ENCODE measurements at places on chromosomes 12 and 14.

GRCh38 chr14:49928015-49928414 is 35.1 kb downstream of the ARF6 start:
- no peak for DNase-seq

DNA sequence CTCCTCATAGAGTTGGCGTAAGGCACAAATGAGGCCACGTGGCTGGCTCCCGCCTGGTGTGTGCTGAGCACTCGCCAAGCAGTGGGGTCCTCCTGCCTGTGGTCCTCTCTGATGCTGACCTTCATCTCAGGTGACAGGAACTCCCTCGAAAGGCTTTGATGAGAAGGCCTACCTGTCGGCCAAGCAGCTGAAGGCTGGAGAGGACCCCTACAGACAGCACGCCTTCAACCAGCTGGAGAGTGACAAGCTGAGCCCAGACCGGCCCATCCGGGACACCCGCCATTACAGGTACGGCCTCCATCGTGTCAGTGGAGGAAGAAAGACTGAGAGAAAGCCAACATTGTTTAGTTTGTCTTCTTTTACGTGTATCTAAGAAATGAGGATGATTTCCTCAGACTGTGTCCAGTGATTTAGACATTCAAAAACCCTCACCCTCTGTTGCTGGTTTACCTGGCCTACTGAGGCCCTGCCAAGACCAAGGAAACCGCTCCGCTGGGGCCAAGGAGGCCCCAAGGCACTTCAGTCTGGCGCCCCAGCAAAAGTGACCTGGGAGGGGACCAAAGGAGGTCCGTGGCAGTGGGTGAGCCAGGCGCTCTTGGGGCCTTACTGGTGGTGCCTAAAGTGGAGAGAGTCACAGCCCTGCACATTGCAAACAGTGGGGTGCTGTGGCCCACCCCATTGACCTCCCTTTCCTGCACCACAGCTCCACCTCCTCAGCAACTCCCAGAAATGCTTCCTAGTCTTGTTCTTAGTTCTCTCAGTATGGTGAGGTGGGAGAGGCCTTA is 60.8 kb downstream of the GALNT16 start:
- DNase-seq = no peak

DNA sequence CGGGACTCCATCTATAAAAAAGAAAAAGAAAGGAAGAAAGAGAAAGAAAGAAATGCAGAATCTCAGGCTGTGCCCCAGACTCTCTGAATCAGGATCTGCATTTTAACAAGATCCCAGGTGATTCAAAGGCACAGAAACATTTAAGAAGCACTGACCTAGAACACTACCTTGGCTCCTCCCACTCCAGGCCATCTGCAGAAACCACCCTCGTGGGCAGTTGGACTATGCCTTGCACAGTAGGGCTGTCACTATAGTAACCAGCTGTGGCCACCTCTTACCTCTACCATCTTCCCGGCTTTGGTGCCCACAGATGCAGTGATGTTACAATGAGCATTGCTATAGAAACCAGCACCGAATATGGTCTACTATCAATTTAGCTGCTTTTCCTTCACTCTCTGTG is 110.9 kb upstream of the PWP1 start:
- no peak for DNase-seq

- DNase-seq = no peak
These were observed 156.6 kb downstream of the METTL25 start for GRCh38 chr12:82514880-82515279.

GRCh38 chr12:59803735-59804134 is 207.9 kb downstream of the SLC16A7 start:
- no peak for DNase-seq

DNA sequence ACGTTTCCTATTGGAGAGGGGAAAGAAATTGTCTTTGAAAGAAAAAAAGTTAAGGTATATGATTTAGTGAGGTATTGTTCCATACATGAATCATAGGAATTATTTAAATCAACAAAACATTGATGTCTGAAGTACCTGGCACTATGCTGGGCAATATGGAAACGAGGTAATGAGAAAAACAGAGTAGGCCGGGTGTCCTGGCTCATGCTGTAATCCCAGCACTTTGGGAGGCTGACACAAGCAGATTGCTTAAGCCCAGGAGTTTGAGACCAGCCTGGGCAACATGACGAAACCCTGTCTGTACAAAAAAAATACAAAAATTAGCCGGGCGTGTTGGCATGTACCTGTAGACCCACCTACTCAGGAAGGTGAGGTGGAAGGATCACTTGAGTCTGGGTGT is 45.9 kb downstream of the AEBP2 start:
- no peak for DNase-seq

- no peak for DNase-seq
These were observed 10.5 kb upstream of the PLBD2 start for GRCh38 chr12:113347892-113348291.

DNA sequence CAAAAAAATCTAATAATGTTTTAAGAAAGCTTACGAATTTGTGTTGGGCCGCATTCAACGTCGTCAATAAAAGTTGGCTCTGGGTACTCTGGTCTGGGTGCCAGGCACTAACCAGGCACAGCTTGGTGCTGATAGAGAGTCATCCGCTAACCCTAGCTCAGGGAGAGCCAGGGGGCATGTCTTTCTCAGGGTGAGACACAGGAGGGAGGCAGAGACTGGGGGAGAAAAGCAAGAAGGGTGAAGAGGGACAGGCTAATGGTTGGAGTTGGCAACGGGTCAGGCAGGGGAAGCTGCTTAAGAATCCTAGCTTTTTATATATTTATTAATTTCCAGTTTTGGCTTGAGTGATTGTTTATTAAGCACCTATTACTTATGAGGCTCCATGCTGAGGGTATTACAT is 105.0 kb downstream of the CMKLR1 start:
- DNase-seq = no peak

GRCh38 chr12:45381351-45381750 is 165.5 kb downstream of the ANO6 start:
- no peak for DNase-seq

DNA sequence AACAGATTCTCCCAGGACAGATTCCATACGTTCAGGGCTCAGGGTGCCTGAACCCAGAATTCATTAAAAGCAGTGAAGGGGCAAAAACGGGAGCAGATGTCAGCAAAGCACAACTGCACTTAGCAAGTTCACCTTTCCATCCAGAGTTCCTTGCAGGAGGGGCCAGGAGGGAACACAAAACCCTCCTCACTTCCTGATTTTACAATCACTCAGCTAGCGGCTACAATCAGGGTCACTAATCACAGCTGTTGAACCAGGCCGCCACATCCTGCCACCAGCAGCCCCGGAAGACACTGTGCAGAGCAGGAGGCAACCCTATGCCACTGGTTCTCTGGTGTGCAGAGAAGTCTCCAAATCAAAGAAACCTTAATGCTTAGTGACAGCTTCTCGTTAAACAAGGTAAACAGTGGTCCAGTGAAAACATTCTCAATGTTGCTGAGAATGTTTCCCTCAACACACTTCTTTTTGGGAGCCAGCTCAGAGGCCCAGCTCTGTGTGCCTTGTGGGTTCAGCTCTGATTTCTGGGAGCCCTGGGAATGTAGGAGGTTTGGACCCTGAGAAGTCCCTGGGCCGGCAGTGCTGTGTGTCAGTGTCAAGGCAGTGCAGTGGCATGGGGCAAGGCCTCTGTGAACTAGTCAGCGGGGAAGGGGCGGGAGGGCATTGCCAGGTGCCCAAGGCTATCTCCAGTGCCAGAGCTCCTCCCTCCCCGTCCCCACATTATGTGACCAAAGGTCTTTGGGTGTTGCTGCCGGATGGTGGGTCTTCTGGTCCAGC is 54.5 kb downstream of the VCPKMT start:
- no peak for DNase-seq

DNA sequence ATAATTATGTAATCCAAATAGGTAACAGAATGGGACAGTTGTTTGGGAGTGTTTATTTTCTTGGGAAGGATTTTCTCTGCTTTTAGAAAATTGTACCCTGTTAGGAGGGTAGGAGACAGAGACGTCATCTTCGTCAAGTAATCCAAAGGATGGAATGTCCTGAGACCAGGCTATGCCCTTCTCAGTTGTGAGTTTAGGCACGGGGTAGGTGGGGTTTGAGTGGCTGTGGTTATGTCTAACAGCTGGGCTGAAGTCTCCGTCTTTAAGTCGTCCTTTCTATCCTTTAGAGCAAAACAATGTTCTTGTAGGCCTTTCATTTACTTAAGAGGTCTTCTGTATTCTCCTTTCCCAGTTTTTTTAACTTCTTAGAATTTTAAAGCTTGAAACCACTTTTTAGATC is 5.7 kb downstream of the SOCS2 start:
- no peak for DNase-seq

GRCh38 chr14:65471038-65471878 is 58.7 kb downstream of the FUT8 start:
- DNase-seq = no peak

GRCh38 chr14:65237941-65238340 is 135.6 kb upstream of the MAX start:
- no peak for DNase-seq

DNA sequence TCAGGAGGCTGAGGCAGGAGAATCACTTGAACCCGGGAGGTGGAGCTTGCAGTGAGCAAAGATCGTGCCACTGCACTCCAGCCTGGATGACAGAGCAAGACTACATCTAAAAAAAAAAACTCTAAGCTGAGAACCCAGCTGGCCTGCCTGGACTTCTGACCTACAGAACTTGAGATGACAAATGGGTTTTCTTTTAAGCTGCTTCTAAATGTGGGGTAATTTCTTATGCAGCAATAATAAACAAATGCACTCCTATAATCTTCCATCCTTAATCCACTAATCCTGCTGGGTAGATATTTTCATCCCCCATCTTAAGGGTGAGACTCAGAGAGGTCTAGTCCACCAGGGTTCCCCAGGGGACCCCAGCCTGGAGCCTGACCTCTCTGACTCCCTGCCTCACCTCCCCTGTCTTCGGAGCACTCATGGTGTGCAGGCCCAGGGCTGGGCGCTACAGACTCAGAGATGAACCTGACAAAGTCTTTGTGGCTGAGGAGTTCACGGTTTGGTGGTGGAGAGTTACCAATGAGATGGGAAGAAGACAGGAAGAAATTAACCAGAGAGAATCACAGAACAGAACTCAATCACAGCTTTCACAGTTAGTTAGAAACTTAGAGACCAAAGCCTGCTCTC is 39.7 kb upstream of the BDKRB2 start:
- no peak for DNase-seq

GRCh38 chr14:102499401-102500157 is 10.0 kb downstream of the ANKRD9 start:
- DNase-seq = no peak

DNA sequence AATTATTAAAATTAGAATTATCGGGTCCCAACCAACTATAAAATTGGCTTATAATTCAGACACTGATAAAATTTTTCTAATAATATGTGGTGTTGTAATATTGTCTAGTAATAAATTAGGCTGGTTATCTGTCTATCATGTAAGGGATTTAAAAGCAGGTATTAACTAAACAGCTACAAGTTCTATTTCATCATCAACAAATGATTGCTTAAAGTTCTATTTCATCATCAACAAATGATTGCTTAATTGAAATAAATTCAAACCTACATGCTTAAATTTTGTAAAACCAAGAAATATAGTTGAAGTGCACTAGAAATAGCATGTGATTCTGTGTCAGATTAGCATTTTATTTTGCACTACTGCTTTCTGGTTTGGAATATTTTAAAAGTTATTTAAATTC is 34.1 kb downstream of the SLCO1A2 start:
- no peak for DNase-seq

DNA sequence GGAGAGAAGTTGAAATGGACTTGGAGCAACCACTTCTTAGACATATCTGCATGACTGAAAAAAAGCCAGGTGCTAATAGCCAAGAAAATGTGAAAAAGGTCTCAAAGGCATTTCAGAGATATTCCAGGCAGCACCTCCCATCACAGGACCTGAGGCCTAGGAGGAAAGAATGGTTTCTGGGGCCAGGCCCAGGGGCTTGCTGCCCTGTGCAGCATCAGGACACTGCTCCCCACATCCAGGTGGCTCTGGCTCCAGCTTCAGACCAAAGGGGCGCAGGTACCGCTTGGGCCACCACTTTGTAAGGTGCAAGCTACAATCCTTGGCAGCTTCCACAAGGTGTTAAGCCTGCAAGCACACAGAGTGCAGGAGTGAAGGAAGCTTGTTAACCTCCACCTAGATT is 114.3 kb downstream of the PIK3C2G start:
- no peak for DNase-seq

DNA sequence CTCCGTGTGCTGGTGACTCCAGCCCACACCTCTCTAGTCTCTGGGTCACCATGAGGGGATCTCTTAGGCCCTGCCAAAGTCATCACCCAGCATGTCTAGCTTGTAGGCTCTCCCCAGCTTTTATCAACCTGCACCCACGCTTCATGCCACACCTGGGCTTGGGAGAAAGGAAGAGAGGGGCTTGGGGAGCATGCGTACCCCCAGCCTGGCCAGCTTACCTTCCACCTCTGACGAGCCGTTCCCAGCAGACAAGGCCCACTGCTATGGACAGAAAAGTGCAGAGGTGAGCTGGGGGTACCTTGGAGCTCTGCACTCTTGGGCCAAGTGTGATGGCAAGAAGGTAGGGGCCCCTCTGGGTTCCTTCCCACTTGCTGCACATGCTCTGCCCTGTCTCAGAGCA is 1.7 kb downstream of the PGF start:
- no peak for DNase-seq

DNA sequence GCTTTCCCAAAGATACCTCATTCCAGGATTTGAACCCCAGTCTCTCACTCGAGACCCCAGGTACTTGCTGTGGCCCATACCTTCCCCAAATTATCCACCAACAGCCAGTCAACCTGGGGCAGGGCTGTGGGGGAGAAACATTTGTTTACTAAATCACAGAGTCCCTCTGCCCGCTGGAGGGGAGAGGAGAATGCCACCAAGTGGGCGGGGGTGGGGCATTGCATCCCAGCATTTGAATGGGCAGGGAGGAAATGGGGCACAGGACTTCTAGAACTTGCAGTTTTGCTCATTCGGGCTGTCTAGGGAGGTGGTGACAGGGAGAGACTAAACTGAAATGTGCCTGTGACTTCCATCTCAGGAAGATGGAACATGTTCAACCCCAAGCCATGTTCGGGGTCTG is 10.9 kb upstream of the SERPINA9 start:
- DNase-seq = no peak

DNA sequence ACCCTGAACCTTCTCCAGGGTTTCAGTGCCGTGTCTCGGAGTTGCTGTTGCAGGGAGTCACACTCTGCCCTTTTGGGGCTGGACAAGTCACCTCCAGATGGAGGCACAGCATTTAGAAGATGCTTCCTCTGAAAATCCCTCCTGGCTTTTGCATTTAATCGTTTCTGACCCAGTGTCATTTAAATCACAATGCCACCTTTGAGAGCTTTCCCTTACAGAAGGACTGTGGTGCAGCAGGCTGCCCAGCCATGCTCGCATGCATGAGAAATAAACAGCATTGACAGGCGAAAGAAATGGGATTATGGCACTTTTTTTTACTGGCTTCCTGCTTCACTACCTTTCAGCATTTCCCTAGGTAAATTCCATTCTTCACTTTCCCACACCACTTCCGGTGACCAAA is 113.4 kb upstream of the DYRK2 start:
- DNase-seq = no peak

- DNase-seq = no peak
These were observed 7.1 kb upstream of the ITPK1 start for GRCh38 chr14:93122826-93123225.

- DNase-seq = no peak
These were observed 29.5 kb upstream of the HSPB8 start for GRCh38 chr12:119149270-119149669.
